Stimulated activated CD4-positive, alpha-beta T cell treated with anti-CD3 and anti-CD28 coated beads, TNF-alpha, amount 100 ng/mL, for 48 hours (primary cell): ENCODE measurements at places on chromosomes 12 and 14.
A peak's percentile ranks its signal among the peaks of the same experiment; 100 is the strongest.

- no peak for DNase-seq
These were observed 677 bp downstream of the C12orf75 start for GRCh38 chr12:105330931-105331804.

DNA sequence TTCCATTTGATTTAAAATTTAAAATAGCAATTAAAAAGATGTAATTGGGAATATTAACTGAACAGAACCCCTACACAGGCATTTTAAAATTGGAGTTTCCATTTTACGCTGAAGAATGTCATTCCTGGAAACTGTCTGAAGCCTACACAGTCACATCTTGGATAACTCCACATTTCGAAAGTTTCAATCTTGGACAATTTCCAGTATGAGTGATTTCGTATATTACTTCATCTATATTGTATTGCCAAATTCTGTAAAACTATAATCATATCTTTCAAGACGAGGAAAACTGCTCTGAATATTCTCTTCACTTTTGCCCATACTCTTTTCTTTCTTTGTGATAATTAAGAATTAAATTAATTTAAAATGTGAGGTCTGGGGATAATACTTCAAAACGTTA is 194.2 kb upstream of the ABCD2 start:
- DNase-seq = no peak

GRCh38 chr12:6118891-6119568 is 5.4 kb downstream of the VWF start:
- DNase-seq = no peak

- DNase-seq = peak; percentile 55
These were observed 32.2 kb upstream of the GNG2 start for GRCh38 chr14:51828017-51828797.

DNA sequence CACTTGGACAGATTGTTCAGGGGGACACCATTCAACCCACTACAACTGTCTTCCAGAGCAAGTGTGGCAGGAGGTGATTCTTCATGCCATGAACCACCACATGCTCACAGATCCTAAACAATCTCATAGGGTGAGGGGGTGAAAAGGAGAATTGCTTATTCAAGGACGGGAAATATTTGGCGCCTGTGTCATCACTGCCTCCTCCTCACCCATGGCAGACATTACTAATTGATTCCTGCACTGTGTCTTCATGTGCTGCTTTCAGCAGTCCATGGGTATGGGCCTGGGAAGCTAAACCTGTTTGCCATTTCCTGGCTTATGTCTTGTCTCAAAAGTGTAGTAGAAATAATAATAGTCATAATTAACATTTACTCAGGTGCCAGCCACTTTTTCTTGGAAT is 31.3 kb downstream of the MMAB start:
- no peak for DNase-seq

- DNase-seq = no peak
These were observed 2.8 kb upstream of the LTBP2 start for GRCh38 chr14:74614508-74615495.

GRCh38 chr12:32949815-32950214 is 53.2 kb upstream of the PKP2 start:
- DNase-seq = no peak

GRCh38 chr12:106188256-106188655 is 49.5 kb upstream of the NUAK1 start:
- no peak for DNase-seq

DNA sequence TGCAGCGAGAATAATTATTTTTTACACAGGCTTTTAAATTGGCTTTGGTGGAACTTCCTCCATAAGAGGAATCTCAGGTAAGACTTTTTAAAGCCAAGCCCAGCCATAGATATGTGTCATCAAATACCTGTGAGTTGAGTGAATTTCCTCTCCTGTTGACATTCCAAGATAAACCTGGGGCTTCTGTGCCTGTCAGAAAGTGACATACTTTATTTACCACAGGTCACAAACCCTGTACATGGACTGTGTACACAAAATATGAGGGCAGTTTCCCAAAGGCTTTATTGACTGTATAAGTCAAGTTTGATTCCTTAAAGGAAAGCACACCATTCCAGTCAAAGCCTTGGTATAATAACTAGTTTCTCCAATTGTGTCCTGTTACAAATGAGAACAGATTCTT is 25.9 kb upstream of the SRSF5 start:
- DNase-seq = no peak

DNA sequence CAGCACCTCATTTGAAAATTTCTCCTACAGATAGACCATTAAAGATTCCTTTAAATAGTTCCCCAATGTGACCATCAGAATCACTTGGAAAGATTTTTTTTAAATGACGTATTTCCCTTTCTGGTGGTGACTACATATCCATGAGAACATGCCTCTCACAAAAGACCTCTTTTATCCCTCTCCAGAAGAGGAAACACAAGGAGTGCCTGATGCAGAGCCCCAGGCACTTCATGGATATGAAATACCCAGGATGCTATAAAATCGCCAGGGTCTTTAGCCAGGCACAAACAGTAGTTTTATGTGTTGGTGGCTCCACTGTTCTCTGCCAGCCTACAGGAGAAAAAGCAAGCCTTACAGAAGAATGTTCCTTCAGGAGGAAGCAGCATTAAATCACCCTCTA is 97.1 kb downstream of the ETNK1 start:
- no peak for DNase-seq

- no peak for DNase-seq
These were observed 147.9 kb upstream of the E2F7 start for GRCh38 chr12:77213319-77213718.

GRCh38 chr12:92107621-92108131 is 38.0 kb downstream of the BTG1 start:
- no peak for DNase-seq

DNA sequence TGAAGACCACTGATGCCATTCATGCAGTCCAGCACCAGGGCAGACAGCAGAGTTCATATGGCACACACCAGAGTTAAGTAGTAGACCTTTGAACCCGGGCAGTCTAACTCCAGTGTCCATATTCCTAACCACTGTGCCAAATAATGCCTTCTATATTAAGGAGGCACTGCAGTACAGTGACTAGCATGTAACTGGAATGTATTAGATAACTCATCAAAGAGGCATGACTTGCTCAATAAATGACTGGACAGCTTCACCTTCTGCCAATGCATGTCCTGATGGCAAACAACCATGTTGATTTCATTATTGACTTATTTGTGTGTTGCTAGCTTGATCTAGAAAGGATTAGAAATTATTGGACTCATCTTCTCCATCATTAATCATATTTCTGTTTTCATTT is 40.2 kb downstream of the DACT1 start:
- DNase-seq = no peak

DNA sequence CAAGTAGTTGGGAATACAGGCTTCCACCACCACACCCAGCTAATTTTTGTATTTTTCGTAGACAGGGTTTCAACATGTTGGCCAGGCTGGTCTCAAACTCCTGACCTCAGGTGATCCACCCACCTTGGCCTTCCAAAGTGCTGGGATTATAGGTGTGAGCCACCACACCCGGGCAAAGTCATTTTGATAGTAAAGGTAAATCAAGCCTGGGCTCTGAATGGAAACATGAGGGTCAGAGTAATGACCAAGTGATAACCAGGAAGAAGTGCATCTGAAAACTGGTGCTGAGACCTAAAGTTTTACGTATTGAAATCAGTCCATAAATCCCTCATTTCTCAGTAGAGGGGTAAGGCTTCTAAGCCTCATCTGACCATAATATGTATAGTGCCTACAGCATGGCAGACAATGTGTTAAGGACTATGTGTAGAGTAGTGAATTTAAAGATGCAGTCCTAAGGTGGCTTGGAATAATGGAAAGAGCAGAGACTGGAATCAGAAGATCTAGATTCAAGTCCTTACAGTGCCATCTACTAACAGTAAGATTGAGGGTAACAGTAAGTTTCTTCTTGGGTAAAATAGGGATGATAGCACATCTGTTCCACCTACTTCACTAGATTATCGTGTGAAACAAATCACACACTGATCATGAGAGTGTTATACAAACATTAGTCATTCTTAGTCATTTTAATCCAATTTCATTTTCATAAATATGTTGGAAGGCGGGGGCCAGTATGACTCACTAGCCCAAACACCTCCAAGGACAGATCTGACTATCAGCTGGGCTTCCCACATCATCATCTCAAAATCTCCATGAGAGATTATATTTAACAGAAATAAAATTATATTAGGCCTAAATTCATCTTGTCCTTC is 11.2 kb downstream of the MAP4K5 start:
- peak; percentile 63 for DNase-seq

GRCh38 chr14:74400919-74401503 is 25.0 kb downstream of the SYNDIG1L start:
- no peak for DNase-seq

DNA sequence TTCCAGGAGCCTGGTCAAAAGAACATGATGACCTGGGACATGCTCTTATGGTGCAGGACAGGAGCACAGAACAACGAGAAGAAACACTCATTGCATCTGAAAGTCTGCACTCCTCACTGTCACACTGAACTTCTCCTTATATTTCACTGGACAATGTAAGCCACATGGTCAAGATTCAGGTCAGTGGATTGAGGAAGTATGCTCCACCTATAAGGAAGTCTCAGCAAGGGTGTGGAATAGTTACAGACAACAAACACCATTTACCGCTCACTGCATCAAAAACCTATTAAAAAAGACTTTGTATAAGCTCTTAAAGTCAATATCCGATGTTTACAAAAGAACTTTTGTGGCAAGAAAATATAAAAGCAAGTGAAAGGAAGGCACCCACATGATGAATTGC is 153.1 kb upstream of the FOXG1 start:
- no peak for DNase-seq

GRCh38 chr12:80033448-80033847 is 65.9 kb upstream of the OTOGL start:
- DNase-seq = no peak

DNA sequence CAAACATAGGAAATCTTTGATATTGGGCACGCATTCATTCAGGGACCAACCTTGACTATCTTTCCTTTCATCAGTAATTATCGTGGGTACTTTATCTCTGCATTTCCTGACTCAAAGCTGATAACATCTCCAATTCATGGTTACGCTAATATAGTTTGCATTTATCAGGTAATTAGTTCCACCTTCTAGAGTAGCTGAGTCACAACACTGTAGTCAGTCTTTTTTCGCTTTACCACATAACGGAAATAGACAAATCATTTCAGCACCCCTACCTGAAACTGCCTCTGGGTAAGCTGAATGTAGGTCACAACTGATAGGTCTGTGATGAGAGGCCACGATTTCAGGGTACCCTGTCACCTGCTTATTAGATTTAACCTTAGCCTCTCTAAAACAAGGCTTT is 36.7 kb upstream of the IL22 start:
- peak; percentile 9 for DNase-seq
